Fibroblast of gingiva (primary cell): ENCODE measurements at places on chromosomes 1 and 21.

DNA sequence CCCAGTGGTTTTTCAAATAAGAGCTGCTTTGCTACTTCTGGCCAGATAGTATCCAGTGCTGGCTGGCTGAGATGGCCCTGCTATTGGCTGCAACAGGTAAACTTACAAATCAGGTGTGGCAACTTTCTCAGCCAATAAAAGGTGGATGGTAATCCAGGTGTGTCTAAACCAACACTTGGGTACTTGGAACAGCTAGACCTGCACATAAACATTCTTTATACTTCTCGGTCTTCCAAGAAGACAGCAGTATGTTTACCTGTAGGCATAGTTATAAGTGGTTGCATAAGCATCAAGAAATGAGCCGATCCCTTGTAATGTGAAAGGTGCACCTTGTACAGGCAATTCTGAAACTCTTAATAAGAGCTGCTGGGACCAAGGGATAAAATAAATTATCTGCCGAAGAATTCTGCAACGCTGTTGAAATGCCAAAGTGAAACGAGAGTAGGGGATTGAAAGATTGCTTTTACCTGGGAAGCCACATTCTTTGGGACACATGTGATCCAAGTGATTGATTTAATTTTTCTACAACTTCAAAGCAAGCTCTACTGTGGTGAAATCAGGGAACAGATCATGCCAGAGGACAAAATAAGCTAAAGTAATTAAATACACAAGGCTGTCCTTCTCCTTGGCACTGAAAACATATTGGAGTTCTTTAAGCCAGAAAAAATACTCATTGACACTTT lies at the start of gene CLDN8:
Gene CLDN8 (minus strand): TSS at position 57 of the 683 bp plus-strand sequence. CDS start 172 bp downstream, outside the sequence.
- no peak for DNase-seq

- DNase-seq = no peak
Observed at GRCh38 chr1:53278298-53278725, 40.0 kb upstream of the MAGOH start.

- DNase-seq = no peak
Observed at GRCh38 chr1:205350691-205351141, 6.0 kb downstream of the KLHDC8A start.

DNA sequence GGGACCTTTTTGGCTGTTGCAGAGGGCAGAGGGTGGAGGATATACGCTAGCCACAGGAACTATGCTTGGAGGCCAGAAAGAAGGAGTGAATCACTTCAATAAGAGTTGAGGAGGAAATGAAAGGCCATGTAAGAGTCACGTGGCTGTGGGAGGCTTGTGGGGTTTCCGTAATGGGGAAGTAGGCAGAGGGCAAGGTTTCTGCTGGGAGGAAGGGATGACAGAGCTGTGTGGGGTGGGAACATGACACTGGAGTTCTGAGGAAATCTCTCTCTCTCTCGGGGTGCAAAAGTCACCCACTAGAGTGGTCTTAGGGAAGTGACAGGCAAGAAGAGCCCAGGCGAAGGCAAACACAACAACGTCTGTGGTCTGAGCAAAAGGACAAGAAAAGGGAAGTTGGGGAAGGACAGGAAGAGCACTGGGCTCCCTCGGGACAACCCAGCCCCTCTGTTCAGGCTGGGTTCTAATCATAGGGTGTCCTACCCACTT lies 3.9 kb upstream of the CD1C start:
- DNase-seq = no peak

- DNase-seq = no peak
Observed at GRCh38 chr1:116538544-116538943, 32.3 kb downstream of the CD58 start.

DNA sequence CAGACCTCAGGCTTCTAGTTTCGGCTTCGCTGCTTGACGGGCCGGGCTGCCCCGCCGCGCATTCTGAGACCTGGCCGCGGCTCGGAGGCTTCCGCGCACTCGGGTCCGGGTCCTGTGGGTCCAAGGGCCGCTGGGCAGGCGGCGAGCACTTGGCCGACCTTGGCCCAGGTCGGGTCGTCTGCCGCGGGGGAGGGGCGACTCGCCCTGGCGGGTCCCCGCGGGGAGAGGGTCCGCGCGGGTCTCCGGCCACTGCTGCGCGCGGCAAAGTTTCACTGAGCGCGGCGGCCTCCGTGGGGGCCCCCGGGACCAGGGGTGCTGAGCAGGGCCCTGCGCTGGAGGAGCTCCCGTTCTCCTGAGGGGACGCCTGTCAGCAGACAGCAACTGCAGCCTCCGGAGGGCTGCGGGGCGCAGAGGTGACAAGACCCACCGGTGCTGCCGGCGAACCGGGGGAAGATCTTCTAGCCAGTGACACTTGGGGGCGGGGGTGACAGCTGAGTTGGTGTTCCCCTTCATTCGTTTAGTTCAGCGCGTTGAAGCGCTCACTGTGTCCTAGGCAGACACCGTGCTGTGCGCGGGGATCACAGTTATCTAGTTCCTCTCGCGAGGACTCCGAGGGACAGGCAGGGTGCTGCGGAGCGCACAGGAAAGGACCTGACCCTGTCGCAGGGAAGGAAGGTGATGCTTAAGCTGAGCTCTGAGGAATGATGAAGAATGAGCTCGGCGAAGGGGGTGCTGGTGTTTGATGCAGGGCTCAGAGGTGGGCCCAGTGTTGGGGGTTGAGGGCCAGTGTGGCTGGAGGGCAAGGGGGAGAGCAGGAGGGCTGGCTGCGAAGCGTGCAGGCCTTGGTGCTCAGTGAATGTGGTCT lies 725 bp downstream of the MTFR1L start:
- peak; percentile 54 for DNase-seq

GRCh38 chr1:167455786-167456446 lies 62.4 kb downstream of the CD247 start:
- peak; percentile 12 for DNase-seq
